Stomach (tissue), 19 donors: ENCODE measurements at places on chromosomes 6 and 20. TPM values are rescaled to one million over a fixed set of nuclear protein-coding genes. Genes with fewer than 3 reads are reported as not detected.

Gene SEMG1
- polyA plus RNA-seq, result not detected

Gene KCNK16
- not detected for polyA plus RNA-seq

Gene DLK2
- polyA plus RNA-seq, result not detected

Gene EGFL8
- 14.6 TPM for polyA plus RNA-seq

Gene CDK19
- 5.4 TPM for polyA plus RNA-seq

Gene GABRR2
- polyA plus RNA-seq, result not detected

Gene ALDH8A1
- 0.12 TPM for polyA plus RNA-seq

Gene BPIFA1
- not detected for polyA plus RNA-seq

Gene PAK5
- 0.35 TPM for polyA plus RNA-seq

Gene LTB
- polyA plus RNA-seq, result 9.0 TPM

Gene PSORS1C1
- 3.1 TPM for polyA plus RNA-seq
